ENCODE measurements at places on chromosomes 5 and 9.

GRCh38 chr5:23221831-23222230, 285.6 kb upstream of the PRDM9 start:
- no peak for DNase-seq

- DNase-seq: no peak
Observed at GRCh38 chr9:995781-996180, 19.3 kb downstream of the DMRT3 start.

- no peak for DNase-seq
Observed at GRCh38 chr5:136957428-136957827, 541.7 kb downstream of the SPOCK1 start.

- DNase-seq: no peak
Observed at GRCh38 chr9:95125652-95126051, 191.9 kb downstream of the FANCC start.

GRCh38 chr9:73529666-73530065, 378.0 kb downstream of the ANXA1 start:
- no peak for DNase-seq

DNA sequence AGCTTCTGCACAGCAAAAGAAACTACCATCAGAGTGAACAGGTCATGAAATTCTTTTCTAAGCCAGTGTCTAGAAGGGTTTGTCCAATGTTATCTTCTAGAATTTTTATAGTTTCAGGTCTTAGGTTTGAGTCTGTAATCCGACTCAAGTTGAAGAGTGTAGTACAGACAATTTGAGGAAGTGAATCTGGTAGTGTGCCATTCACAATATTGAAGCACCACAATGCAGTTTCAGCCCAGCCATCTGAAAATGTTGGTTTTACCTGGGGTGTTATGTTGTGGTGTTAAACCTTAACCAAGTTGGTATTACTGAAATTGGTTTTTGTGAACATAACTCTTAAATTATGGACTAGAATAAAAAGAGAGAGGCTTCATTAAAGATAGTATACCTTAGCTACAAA, 77.2 kb downstream of the ADAMTS16 start:
- DNase-seq: no peak

DNA sequence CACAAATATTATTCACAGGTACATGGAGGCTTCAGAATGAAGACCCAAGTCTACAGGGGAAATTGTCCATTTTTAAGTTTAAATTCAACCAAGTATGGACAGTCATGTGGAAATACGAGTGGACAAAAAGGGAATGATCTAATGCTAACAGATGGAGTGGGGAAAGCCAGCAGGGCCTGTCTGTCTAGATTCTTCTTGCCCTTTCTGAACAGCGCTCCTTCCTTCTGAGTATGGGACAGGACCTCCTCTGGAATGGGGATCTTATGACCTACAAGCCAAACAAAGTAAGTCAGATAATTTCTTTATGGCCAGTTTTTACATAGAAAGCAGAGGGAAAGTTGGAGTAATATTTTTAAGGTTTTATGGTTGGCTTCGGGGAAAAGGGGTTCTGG, 119.8 kb upstream of the NEK6 start:
- DNase-seq: no peak

DNA sequence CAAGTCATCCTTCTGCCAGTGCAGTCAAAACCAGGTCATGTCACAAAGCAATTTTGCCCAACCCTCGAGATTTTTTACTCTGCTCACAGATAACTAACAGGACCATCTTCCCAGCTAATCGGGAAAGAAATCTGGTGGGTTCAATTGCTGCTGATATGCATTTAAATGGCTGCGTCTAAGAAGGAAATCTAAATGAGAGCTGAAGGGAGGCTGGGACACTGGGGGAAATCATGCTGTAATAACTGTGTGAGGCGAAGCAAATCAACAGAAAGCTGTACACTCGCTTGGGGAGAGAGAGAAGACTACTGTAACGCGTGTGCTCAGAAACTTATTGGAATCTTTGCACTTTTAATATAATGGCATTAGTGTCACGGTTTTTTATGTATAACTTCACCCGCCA, 535.0 kb downstream of the CDK5RAP2 start:
- DNase-seq: no peak

- no peak for DNase-seq
Observed at GRCh38 chr5:132462333-132462732, 28.2 kb downstream of the IRF1 start.

DNA sequence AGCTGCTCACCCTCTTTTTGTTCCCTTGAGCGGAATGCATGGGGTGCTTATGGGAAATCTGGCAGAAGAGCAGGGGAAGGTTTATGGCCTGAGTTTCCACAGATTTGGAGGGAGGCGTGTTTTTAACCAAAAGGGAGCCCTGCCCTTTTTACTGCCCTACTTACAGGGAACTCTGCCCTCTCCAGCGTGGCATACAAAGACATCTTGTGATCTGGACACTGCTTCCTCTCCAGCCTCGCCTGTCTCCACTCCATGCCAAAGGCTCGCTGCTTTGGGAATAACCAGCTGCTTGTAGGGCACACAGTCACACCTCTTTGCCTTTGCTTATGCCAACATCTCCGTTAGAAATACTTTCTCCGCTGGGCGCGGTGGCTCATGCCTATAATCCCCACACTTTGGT, 314.2 kb downstream of the ARHGAP26 start:
- DNase-seq: no peak

DNA sequence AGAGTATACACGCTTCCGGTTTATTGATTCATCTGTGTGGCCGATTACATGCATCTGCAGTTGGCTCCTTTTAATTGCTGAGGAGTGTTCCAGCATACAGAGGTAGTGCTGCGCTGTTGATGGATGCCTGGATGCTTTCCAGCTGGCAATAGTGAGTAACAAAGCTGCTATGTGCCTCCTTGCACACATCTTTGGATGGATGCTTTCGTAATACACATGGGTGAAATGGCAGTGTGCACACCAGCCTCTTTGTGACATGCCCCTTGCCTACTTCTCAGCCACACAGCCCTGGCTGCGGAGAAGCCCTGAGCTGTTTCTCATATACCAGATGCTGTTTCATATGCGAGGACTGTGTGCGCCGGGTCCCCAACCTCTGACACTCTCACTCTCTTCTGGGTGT, 151.0 kb downstream of the GADD45G start:
- no peak for DNase-seq

DNA sequence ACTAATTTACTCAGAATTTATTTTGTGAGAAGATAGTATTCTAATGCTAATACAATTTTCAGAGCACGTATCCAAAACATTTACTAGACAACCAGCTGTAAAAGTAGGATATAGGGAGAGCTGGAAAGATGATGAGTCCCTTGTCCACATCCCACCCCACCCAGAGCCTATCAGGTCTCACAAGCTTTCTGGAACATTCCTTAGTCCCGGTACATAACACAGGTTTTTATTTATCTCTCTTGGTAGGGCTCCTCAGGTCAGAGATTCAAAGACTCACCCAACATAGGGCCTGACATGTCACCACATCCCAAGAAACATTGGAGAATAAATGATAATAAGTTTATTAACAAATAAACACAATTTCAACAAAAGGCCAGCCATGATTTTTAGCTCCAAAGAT, 13.8 kb upstream of the RAD23B start:
- no peak for DNase-seq

- no peak for DNase-seq
Observed at GRCh38 chr9:114688909-114689610, 7.1 kb upstream of the TEX48 start.

- DNase-seq: no peak
Observed at GRCh38 chr5:40904205-40904993, 4.9 kb upstream of the C7 start.

DNA sequence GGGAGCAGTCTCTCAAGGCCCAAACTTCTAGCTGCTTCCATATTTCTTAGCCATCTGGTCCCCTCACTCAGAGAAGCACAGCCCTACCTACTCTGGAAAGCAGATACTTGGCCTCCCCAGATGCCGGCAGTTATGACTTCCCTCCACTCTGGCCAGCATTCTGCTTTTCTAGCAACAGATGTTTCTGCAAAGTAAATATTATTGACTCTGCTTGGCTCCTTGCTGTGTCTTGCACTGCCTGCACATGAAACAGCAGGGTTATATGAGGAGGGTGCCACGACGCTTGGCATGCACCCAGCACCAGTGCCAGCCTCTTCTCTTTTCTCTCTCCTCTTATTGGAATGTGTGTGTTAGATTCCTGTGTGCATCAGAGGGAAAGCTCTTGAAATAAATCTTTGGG, 99.7 kb downstream of the ARHGAP26 start:
- DNase-seq: no peak

- DNase-seq: no peak
Observed at GRCh38 chr9:129351642-129352145, 173.6 kb upstream of the IER5L start.

DNA sequence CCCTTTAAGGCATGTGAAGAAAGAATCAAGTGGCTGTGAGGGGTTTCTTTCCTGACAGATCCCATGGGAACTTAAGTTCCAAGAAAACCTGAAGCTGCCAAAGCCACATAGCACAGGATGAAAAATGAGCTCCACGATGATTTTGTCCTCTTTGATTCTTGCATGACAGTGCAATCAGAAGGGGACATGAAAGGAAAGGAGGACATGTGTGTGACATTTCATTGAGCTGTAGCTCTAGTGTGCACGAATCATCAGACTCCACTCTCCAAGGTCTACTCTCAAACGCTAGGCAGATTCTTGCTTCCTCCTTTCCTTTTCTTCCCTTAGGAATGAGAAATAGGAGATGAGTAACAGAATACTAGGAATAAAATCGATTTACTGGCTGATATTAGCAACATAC, 142.0 kb downstream of the ZNF608 start:
- DNase-seq: no peak

DNA sequence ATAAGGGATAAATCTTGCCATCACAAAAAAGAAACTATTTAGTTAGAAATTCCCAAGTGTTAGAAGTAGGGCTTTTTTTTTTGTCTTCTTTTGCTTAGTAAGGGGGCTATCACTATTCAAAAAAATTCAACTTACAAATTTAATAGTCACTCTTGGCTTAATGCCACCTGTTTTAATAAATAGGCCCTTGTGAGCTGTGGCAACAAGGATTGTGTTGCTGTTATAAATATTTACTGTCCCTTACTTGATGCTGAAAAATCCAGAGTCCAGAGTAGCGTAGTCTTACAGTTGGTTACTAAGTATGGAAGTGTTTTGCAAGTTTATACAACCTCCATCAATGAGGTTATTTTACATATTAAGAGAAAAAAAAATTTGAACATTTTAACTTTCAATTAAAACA, 21.4 kb upstream of the CEP78 start:
- no peak for DNase-seq

GRCh38 chr5:172003746-172004145, 2.7 kb downstream of the FBXW11 start:
- DNase-seq: no peak

- no peak for DNase-seq
Observed at GRCh38 chr9:120412425-120412951, 167.5 kb downstream of the CDK5RAP2 start.

DNA sequence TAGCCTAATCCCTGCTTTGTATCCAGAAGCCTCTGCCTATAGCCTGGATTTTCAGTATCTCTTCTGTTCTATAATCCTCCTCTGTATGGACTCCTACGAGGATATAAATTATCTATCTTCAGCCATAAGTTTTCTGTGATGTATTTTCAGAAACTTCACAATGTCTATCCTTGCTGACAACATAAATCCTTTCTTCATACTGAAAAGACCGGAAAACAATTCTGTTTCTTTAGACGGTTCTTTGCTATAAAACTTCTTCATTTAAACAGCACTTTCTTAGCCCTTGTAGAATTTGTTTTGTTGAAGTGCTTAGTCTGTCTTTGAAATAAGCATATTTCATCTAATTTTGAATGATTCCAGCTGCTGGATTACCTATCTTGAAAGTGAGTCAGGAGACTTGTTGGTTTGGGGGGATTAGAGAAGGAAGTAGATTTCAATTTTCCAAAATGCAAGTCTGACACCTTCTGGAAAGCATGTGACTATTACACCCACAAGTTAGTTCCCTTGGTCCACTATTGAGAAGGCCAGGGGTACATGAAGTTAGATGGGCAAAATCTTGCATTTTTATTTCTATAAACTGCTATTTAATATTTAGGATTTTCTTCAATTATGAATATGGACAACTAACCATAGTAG, 96.3 kb upstream of the RANBP3L start:
- DNase-seq: no peak

GRCh38 chr9:3848445-3849114, 322.8 kb upstream of the RFX3 start:
- DNase-seq: no peak

GRCh38 chr5:172871982-172872381, 37.9 kb downstream of the ERGIC1 start:
- DNase-seq: no peak

- DNase-seq: no peak
Observed at GRCh38 chr9:136178061-136178772, 26.7 kb downstream of the LHX3 start.

DNA sequence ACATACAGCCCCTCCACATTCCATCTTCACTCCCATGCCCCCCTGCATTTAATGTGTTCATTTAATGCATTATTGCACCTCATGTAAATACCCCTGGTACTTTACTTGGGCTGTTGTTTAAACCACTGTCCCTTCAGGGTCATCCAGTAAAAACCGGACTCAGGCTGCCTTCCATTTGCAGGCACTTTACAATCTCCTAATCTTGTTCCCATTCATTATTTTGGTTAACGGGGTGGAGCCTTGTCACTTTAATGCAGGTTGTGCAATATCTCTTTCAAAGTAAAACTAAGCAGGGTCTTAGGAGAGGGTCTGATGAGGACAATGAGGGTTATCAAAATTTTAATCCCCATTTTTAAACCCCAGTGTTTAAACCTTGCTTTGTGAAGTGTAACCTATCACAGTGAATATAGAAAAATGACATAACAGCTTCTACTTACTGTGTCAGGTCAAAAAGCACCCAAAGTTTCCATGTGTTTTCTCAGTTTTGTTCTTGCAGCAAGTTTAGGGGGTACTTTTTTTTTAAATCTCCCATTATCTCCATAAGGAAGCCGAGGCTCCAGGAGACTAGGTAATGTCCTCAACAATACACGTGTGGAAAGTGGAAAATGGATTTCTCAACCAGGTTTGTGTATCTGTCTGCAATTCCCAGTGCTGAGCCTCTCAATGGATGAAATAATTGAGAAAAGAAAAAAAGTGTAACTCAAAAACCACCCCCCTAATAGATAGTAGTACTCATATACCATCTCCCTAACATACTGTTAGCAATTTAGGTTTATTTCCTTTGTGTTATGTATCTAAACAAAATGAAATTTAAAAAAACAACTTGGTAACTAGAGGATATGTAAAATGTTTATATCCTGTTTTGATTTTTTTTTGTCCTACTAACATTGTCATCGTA, 54.2 kb upstream of the SPRY4 start:
- DNase-seq: no peak

DNA sequence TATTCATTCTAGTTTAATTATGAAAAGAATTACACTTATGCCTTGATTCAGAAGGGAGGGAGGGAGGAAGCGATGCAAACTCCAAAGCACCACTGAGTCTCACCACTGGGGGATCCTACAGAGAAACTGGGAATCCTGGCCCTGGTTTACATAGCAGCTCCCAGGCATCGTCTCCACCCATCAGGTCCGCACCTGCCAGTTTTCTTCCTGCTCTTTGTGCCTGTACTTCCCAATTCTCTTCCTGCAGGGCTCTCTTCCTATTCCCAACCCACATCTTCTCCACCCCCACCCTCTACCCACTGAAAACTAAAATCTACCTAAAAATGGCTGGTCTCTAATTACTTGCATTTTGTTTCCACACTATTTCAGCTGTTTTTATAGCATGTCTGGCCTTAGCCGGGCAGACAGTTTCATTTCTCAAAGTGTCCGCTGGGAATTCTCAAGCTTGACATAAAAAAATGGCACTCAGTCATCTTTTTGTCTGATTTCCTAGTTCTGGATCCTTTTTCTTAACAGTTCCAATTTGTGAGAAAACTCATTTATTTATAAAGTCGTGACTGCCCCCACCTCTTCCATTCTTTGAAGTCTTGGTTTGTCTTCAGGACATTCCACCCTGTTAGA, 1.6 kb upstream of the TNIP1 start:
- DNase-seq: no peak

Measured in activated CD8-positive, alpha-beta memory T cell treated with anti-CD3 and anti-CD28 coated beads for 1 hour (primary cell).